ENCODE measurements at places on chromosomes 12 and 14.

- DNase-seq: no peak
Measured at GRCh38 chr12:44532940-44533339, 343.2 kb downstream of the NELL2 start.

- no peak for DNase-seq
Measured at GRCh38 chr14:74948228-74949175, 6.9 kb downstream of the PGF start.

DNA sequence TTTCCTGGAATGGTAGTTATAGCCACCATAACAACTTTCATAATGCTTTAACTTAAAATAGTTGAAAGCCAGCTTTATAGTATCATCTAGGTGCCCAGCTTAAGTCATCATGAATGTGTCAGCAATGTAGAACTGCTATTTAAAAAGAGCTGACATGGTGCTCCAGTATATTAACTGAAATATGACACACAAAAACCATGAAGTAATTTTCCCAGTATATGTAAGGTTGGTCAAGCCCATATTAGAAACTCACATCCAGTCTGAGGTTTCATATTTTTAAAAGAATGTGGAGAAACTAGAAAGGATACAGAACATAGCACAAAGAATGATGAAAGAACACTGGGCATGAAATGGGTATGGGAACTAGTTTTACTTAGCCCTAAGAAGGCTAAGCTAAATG lies 121.3 kb upstream of the KRAS start:
- DNase-seq: no peak

- DNase-seq: no peak
Measured at GRCh38 chr14:103894723-103895059, 33.6 kb upstream of the TDRD9 start.

- no peak for DNase-seq
Measured at GRCh38 chr12:4849115-4849541, 60.6 kb upstream of the KCNA1 start.

DNA sequence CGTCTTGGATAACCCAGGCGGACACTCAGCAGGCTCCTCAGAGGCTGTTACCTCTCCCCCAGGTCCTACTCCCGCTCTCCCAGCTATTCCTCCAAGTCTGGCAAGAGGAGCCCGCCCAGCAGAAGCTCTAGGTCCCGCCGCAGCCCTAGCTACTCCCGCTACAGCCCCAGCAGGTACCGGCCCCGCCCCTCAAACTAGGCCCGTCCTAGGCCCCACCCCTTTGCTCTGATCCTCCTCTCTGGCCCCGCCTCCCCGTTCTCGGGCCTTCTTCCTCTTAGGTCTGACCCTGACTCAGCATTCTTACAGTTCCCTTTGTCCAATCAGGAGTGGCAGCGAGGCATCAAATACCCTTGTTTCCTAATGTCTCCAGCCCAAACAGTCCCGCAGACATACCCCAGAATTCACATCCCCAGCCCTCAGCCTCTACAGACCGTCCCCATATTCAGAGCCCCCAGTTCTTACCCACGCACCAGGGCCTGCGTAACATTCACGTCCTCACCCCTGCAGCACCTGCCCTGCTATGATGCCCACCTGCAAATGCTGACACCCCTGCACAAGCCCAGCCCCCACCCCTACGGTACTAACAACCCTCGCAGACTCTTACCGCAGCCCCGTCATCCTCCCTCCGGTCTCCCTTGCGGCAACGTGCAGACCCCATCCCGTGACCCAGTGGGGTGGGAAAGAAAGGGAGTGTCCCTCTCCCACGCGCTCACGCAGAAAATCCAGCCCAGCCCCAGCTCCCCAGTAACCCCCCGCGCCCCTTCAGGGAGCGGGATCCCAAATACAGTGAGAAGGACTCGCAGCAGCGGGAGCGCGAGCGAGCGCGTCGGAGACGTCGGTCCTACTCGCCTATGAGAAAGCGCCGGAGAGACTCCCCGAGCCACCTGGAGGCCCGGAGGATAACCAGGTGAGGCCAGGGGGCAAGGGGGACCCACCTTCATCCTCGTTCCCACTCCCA lies 25.0 kb upstream of the HSPB8 start:
- DNase-seq: no peak

GRCh38 chr12:3641428-3642018 lies 111.4 kb downstream of the CRACR2A start:
- DNase-seq: no peak

DNA sequence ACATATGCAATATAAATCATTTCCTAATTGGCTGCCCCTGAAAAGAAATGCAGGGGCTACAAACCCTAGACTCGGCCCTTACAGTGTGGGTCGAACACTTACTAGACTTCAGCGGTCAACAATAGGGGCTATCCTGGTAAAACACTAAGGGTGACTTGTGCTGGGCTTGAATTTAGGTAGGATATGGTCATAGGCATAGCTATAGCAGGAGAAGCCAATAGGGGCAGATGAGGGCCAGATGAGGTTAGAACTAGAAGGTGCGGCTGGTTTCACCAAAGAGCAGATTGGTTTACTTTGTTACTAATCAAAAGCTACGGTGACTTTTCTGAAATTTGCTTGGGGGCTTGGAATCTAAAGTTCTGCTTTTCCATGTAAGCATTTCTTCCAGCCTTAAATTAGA lies 282.3 kb upstream of the DIO2 start:
- no peak for DNase-seq

DNA sequence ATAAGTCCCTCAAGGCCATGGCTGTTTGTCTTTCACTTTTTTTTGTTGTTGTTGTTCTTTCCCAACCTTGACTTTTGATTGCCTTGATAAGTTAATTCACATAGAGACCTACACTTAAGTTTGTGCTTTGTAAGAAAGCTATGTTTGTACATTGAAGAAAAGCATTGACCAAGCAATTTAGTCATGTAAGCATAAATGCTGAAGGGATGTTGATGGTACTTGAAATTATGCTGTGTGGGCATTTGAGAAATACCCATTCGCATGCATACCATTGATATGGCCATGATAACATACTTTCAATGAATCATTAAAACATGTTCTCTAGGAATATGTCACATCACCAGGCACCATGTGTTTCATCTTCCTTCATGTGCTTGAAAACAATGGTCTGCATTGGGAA lies 803.7 kb upstream of the TMEM132C start:
- no peak for DNase-seq

DNA sequence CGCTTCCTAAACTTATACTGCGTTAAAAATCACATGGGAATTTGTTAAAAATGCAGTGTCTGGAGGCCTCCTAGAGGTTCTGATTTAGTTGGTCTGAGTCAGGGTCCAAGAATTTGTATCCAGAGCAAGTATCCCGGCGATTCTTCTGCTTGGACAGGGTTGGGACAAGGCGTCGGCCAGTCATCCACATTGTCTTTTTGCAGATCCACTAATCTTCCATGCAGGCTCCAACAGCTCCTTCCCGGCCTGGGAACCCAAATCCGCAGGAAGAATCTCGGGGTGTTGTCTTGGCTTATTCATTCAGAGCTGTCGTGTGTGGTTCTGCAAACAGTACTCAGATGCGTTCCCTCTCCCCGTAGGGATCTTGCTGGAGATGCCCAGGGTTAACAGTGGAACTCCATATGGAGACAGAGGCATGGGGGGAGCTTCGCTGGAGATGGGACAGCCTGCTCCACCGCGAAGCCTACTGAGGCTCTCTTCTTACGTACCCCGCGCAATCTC lies 25.3 kb downstream of the GPRC5D start:
- DNase-seq: no peak

All from activated naive CD8-positive, alpha-beta T cell treated with anti-CD3 and anti-CD28 coated beads for 36 hours (primary cell).